ENCODE measurements at places on chromosomes 11 and 22.
A peak's percentile ranks its signal among the peaks of the same experiment; 100 is the strongest.

- no peak for DNase-seq
These were observed 15.1 kb upstream of the PAMR1 start for GRCh38 chr11:35540526-35540925.

GRCh38 chr11:31810779-31811647, at the start of gene PAX6:
Gene PAX6, minus strand, starts transcription at chr11:31811322. Its CDS starts 4,911 bp downstream, at chr11:31806411.
- DNase-seq: peak; percentile 58

DNA sequence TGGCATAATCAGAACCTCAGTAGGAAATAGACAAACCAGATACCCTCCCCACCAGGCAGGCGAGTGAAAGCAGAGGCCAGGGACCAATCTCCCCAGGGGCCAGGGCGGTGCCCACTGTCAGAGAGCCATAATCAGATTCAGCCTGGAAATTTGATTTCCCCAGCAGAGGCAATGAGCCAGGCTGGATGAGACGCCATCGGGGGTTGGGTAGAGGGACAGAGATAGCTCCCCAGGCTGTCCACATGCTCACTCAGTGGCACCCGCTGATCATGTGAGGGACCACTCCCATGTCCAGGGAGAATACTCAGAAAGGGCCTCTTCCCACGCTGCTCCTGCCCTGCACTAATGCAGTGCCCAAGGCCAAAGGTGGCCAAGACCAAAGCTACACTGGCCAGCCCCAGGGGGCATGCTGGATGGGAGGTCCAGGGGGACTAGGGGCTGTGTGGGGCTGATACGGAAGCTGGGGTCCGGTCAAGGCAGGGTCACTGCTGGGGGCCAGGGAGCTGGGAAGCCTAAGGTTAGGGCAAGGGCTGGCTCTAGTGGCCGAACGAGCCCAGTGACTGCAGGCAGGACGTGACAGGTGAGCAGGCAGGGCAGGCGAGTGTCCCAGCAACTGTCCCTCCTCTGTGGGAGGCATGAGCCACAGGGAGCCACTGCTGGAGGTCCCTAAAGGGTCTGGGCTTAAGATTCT, 19.8 kb downstream of the ARVCF start:
- no peak for DNase-seq

DNA sequence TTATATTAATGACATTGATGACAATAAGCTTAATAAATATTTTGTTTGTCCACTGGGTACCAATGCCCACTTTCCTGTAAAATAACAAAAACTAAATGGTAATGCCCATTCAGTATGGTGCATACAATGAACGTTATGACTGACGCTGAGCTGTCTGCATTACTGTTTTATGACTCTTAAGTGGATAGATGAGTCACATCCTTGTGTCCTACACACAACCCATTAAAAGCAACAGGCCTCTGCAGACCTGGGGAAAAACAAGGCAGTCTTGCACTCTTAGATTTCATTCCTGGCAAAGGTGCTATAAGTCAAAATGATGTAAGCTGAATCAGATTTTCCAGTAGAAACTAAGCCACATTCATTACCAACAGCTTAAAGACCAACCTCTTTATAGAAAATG, 176.3 kb upstream of the TMEM45B start:
- DNase-seq: peak; percentile 25

- DNase-seq: no peak
These were observed 3.0 kb downstream of the MAFF start for GRCh38 chr22:38204784-38205183.

GRCh38 chr11:46528445-46529094, 65.3 kb downstream of the AMBRA1 start:
- DNase-seq: peak; percentile 18

DNA sequence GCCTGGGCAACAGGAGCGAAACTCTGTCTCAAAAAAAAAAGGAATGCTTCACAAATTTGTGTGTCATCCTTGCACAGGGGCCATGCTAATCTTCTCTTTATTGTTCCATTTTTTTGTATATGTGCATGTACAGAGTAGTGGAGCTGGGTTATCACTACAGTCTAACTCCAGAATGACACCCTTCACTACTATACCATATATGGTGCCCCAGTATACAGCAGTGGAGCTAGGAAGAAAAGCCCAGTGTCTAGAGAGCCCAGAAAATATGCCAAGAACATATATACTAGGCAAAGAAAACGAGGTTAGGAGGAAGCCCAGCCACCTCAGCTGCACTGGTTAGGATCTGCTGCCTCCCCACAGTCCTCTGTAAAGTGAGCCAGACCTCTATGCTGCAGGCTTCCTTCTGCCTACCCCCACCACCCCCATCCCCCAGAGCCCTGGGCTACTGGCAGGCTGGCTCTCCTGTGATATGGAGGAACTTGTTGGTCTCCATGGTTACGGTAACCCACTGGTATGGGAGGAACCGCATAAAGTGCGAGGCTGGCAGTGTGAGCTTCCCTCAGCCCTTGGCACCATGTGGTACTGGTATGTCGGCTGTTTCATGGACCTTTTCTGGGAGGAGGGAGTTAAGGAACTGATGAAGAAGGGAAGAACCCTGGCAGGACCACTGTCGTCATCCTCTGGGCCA, 34.3 kb downstream of the RCOR2 start:
- DNase-seq: no peak

DNA sequence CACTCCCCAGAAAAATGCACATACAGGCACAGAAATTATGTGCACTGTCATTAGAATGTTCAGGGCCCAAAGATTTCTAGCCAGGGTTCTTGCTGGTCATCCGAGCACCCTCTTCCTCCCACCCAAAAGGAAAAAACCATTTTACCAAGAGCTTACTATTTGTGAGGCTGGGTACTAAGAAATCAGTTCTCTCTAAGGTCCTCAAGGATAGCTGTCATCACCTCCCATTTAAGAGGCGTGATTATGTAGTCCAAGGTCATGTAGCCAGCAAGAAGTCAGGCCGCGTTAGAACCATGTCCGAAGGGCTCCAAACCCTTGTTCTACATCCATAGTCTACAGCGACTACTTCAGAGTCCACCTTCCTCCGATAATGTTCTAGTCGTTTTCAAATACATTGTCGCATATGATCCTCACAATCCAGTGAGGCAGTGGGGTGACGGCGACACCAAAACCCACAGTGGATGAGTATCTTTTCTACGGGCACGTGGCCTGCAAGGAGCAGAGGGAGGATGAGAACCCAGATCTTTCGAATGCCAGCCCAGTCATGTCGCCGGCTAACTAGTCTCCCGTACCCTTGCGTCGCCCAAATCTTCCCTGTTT, 634 bp downstream of the TIMM8B start:
- DNase-seq: peak; percentile 48

GRCh38 chr11:115123641-115124040, 380.6 kb downstream of the CADM1 start:
- DNase-seq: no peak

GRCh38 chr11:97548280-97548679, 1158.5 kb downstream of the JRKL start:
- DNase-seq: no peak

DNA sequence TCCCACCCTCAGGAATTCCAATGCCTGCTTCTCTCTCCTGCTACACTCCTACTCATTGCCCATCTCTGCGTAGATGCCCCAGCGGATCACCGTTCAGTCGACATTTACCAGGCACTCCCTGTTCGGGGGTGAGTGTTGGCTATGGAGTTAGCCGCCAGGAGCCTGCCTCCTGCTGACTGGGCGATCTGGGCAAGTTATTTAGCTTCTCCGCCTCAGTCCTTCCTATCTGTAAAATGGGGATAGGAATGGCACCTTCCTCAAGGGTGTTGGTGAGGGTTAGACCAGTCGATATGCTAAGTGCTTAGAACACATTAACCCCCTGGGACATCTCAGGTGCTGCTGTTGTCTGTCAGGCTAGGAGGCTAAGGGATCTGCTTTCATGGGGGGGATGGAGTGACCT, 30.9 kb downstream of the FADD start:
- DNase-seq: no peak

GRCh38 chr11:99739464-99740089, 718.8 kb downstream of the CNTN5 start:
- DNase-seq: no peak

- no peak for DNase-seq
These were observed 18.1 kb upstream of the ACR start for GRCh38 chr22:50719814-50720300.

GRCh38 chr11:57311109-57311936, 13.4 kb downstream of the TNKS1BP1 start:
- peak; percentile 84 for DNase-seq

GRCh38 chr11:11992257-11993212, 15.9 kb downstream of the DKK3 start:
- DNase-seq: no peak

GRCh38 chr11:36177836-36178235, 111.4 kb downstream of the COMMD9 start:
- DNase-seq: no peak

GRCh38 chr11:46294365-46295309, 17.2 kb downstream of the CREB3L1 start:
- DNase-seq: no peak

DNA sequence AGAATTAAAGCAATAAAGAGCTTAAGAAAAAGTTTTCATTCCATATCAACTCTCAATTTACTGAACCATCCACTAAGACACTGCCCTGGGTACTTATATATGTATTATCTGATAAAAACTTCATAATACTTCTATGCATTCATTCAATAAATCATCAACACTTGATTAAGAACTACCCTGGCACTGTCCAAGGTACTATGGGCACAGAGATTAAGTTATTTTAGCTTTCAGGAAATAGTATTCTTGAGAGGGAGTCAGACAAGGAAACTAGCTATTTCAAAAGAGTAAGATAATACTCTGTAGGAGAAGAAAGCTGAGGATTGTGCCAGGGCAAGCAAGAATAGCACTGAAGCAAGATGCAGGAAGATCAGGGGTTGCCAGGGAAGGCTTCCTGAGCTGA, 640.8 kb downstream of the FAM181B start:
- DNase-seq: no peak

DNA sequence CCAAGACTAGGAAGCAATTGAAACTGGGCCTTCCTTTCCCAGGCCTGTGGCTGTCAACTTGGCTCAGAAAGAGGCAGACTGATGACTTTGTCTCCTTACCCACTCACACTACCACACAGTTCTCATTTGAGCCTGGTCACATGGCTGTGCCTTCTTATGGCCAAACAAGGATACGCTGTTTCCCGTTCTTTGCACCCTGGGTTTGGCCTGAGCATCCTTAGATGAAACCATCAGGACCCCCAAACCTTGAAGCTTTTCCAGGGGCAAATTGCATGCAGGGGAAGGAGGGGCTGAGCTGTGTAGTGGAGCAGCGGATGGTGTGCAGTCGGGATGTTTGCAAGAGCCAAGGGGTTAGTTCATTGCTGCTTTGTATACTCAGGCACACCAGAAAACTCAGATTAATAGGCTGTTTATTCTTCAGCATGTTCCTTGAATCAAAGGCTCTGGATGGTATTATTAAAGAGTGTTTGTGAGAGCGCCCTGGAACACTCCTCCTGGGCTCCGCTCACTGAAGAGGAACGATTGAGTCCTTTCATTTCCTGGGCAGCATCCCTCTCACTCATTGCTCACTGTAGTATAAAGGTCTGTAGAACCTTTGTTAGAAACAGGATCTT, 69.8 kb downstream of the ARFGAP2 start:
- no peak for DNase-seq

DNA sequence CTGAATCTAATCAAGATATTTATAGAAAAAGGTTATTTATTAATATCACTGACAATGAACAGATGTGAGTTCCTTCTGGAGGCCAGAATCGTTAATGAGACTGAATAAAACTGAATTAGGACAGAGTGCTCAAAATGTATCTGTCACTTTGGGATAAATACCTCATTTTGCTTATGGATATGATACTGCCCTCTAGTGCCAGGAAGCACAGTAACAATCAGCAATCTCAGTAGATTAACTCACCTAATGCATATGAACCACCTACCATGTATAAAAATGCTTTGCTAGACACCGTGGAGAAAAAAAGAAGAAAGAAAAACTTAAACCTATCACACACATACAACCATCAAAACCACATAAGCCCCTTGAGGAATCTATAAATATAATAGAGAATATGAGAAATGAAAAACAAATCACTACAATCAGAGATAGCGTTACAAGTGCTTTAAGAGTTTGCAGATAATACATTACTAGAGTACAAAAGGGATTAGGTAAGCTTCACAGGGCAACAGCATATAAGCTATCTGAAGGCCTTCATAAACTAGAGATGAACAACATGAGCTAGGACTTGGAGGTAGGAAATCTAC, 117.4 kb downstream of the SGSM3 start:
- DNase-seq: no peak

- DNase-seq: no peak
These were observed 498.5 kb downstream of the INSC start for GRCh38 chr11:15613251-15613650.

- no peak for DNase-seq
These were observed 29.5 kb upstream of the MYH9 start for GRCh38 chr22:36417281-36417686.

GRCh38 chr11:114322934-114323333, 26.7 kb downstream of the NNMT start:
- no peak for DNase-seq

DNA sequence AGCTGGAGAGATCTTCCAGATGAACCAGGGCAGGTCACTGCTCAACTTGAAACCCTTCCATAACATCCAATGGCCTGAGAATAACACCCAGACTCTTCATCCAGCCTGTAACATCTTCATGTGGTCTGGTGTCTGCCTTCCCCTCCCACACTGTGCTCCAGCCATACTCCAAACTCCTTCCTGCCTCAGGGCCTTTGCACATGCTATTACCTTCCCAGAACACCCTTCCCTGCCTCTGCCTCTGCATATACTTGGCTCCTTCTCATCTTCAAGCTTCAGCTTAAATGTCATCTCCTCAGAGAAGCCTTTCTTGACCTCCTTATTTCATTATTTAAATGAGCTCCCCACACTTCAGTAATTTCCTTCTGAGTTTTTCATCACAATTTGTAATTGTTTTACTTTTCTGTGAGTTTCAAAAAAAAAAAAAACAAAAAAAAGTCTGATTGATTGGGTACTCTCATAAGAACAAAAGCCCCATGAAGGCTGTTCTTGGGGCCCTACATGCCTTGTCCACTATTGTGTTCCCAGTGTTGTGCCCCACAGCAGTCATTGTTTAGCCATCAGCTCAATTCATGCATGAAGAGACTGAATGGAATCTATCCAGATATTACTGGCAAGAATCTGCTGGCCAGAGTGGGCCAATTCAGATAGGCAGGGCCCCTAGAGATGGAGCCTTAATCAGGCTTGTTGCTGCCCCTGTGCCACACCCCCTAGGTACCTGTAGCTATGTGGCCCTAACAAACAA, 22.1 kb downstream of the LMO1 start:
- DNase-seq: no peak

GRCh38 chr11:86469491-86470388, 95.1 kb downstream of the CCDC81 start:
- no peak for DNase-seq

- no peak for DNase-seq
These were observed 7.3 kb downstream of the RSF1 start for GRCh38 chr11:77813256-77813655.

GRCh38 chr22:20128902-20129746, 2.5 kb upstream of the ZDHHC8 start:
- peak; percentile 61 for DNase-seq

Measured in stimulated activated CD4-positive, alpha-beta T cell treated with anti-CD3 and anti-CD28 coated beads, Interleukin-2, amount 100 ng/mL, for 24 hours (primary cell).